HepG2 (cell line): ENCODE measurements at places on chromosomes 5 and 9. TPM values are rescaled to one million over a fixed set of nuclear protein-coding genes. Genes with fewer than 3 reads are reported as not detected.

DNA sequence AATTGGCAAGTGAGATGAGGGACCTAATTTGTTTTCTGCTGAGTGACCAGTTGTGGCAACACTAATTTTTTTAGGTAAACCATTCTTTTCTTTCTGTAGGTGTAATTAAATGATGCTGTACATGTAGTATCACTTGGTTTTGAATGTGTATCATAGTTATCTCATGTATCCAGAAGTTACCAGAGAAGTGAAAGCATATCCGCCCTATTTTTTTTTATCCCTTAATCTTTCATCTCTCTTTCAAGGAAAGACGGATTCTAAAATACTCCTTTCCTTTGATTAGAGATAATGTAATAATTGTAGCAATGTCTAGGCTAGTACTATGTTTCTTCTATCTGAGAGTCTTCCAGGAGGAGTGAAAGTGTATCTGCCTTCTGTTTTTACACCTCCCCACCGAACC, 7.1 kb downstream of the KDM3B start:
- no peak for DNase-seq

The LVRN gene
- 0.20 and 0.44 TPM in 2 replicates for polyA plus RNA-seq

The BARHL1 gene
- not detected in 2 replicates for polyA plus RNA-seq

GRCh38 chr9:69421908-69422801, 97.1 kb downstream of the ENTREP1 start:
- DNase-seq, result peak; percentile 48

The EIF4E1B gene
- not detected in 2 replicates for polyA plus RNA-seq

The IFNA13 gene
- polyA plus RNA-seq, result not detected in 2 replicates

- no peak for DNase-seq
Measured at GRCh38 chr5:124154714-124155113, 591.7 kb downstream of the ZNF608 start.

DNA sequence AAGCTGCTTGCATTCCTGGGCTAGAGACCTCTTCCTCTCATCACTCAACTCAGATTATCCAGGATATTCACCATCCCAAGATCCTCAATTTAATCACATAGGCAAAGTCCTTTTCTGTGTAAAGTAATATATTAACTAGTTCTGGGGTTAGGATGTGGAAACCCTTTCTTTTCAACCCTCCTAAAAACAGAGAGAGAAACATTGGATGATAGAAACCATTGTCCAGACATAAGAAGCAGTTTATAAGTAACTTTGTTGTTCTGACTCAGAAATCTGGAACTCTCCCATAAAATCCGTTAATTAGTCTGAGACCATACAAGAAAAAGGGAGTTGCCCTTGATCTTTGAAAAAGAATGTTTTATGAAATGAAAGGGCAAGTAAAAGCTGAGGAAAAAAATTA, 817.1 kb upstream of the CDH9 start:
- DNase-seq, result no peak

GRCh38 chr9:95142315-95142714, 175.2 kb downstream of the FANCC start:
- no peak for DNase-seq

The SHOC1 gene
- polyA plus RNA-seq, result not detected in 2 replicates

The CATSPER3 gene
- polyA plus RNA-seq, result 0.33 and 0.37 TPM in 2 replicates

The PCDHA13 gene
- polyA plus RNA-seq, result 0.03 TPM in 1 of 2 replicates, not detected in the other

- no peak for DNase-seq
Measured at GRCh38 chr9:5041390-5042115, 56.5 kb downstream of the JAK2 start.

DNA sequence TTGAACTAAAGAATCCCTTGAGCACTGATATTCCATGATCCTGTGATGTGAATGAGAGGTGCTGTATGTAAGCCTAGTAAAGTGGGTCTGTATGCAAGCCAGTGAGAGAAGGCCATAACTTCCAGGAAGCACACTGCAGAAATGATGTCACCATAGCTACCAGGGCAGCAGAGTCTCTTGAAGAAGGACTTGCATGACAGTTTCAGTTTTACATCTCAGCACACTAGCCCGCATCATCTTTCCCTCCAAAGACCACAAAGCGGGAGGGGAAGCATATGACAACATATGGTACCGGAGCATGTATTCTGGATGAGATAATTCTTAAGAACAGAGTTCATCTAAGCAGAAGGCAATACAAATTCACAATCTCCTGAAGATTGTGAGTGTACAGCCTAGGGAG, 37.6 kb upstream of the MAST4 start:
- DNase-seq, result no peak

DNA sequence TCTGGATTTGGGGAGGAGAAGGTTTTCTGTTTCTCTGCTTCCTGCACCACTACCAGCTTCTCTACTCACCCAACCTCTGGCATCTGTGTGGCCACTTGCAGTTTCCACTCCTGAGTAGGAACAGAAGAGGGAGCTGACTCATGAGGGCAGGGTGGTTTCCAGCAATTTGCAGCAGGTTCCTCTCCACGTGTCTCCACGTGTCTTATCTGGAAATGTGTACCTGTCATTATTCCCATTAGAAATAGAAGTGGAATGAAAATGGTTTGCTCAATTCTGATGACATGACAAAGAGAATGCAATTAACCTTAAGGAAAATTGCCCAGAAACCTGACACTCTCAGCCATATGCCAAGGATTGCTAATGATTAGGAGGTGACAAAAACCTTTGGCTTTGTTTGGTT, 33.0 kb downstream of the EGFLAM start:
- DNase-seq, result no peak

The PCDHB2 gene
- 7.5 and 8.1 TPM in 2 replicates for polyA plus RNA-seq

The CSF1R gene
- polyA plus RNA-seq, result 0.01 TPM in 1 of 2 replicates, not detected in the other

The LHX6 gene
- 1.1 and 1.2 TPM in 2 replicates for polyA plus RNA-seq

GRCh38 chr9:95077766-95078370, 239.6 kb downstream of the FANCC start:
- no peak for DNase-seq

GRCh38 chr5:172028167-172028566, 21.7 kb upstream of the FBXW11 start:
- no peak for DNase-seq

The REEP5 gene
- 217 and 239 TPM in 2 replicates for polyA plus RNA-seq

DNA sequence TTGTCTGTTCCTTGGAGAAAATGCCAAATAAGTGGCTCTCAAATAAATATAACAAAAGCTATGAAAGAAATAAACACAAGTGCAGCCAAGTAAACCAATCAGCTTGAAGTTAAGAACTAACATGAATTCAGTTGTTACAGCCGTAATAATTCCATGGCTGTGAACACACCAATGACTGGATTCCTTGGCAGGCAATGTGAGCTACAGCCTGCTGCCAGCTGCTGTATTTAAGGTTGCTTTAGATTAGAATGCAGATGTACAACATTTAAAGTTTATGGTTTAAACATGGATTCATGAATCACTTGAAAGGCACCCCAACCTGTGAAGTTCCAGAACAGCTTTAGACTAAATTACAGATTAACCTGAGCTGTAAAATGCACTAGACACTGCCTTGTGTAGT, 626.4 kb upstream of the SEMA6A start:
- DNase-seq, result no peak

GRCh38 chr5:141799507-141800167, 78.6 kb downstream of the PCDH1 start:
- DNase-seq, result no peak

The ANKRD31 gene
- 0.01 and 0.03 TPM in 2 replicates for polyA plus RNA-seq

DNA sequence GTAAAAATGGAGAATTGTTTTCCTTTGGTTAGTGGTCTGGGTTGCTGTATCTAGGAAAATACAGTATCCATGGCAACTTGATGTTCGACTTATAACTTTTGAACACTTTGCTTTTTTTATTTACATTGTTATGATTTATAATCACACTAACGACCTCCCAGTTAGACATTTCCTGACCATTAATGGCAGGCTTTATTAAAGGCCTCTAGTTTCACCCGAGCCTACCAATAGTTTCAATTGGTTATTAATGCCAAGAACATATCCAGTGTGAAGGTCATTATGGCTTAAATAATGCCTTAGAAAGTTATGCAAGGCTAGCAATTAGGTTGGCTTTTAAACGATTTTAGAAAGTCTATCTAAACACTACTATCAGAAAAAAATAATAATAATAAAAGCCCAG, 452.0 kb downstream of the DMRTA1 start:
- DNase-seq, result no peak

The HSPA5 gene
- 187 and 206 TPM in 2 replicates for polyA plus RNA-seq

The UAP1L1 gene
- 5.4 and 6.0 TPM in 2 replicates for polyA plus RNA-seq

GRCh38 chr9:36169708-36170107, 520 bp downstream of the CCIN start:
- no peak for DNase-seq

DNA sequence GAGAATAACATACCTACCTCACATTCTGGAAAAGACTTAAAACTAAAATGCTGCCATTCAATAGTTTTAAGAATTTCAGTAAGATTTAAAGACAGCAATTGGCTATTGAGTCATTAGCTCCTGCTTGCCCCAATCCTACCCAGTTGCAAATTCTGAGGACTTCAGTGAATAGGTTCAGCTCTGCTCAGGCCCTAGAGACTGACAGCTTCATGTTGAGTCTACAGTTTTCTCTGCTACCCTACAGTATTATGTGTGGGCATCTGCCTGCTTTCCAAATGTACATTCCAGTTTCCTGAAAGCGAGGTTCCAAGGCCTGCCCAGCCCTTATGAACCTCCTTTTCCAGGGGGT, 61.5 kb downstream of the ARSB start:
- DNase-seq, result no peak
